ENCODE measurements at places on chromosomes 1 and 21.

GRCh38 chr1:198878566-198878965 is 239.7 kb downstream of the PTPRC start:
- DNase-seq = no peak

GRCh38 chr1:194078765-194079164 is 892.4 kb upstream of the B3GALT2 start:
- no peak for DNase-seq

DNA sequence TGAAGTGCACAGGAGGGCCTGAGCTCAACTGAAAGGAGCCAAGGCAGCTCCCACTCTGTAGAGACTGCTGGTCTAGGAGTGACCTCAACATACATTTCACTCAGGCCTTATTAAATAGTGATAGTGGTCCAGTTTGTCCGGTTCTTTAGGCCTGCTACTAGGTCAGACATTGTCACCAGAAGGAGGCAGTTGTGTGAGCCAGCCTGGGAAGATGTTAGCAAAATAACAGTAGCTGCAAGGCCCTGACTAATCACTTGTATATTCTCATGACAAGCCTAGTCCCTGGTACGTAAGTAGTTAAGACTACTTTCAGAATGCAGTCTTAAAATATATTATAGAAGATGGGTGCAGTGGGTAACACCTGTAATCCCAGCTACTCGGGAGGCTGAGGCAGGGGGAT is 264.0 kb upstream of the CAMK1G start:
- no peak for DNase-seq

DNA sequence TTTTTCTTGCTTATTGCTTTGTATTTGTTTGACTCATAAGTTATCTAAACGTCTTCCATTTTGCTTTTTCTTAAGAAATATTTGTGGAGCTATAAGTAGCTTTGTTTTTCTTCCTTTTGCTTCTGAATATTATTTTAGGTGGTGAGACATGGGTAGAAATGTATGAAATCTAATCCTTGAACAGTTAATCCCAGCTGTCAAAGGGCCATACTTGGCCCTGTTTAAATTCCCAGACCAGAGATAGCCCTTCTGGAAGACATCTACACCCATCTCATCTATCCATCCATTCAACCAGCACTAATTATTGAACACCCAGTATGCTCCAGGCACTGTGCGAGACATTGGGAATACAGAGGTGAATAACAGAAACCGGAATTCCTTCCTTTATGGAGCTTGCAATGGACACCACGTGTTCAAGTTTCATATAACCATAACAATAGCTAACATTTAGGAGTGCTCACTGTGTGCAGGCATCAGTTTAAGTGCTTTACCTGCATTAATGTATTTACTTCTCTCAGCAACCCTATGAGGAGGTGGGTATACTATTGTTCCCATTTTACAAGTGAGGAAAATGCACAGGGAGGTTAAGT is 8.7 kb downstream of the TACSTD2 start:
- no peak for DNase-seq

GRCh38 chr1:63940440-63940839 is 166.6 kb downstream of the ROR1 start:
- DNase-seq = no peak

GRCh38 chr1:3360646-3361257 is 93.7 kb upstream of the ARHGEF16 start:
- DNase-seq = no peak

DNA sequence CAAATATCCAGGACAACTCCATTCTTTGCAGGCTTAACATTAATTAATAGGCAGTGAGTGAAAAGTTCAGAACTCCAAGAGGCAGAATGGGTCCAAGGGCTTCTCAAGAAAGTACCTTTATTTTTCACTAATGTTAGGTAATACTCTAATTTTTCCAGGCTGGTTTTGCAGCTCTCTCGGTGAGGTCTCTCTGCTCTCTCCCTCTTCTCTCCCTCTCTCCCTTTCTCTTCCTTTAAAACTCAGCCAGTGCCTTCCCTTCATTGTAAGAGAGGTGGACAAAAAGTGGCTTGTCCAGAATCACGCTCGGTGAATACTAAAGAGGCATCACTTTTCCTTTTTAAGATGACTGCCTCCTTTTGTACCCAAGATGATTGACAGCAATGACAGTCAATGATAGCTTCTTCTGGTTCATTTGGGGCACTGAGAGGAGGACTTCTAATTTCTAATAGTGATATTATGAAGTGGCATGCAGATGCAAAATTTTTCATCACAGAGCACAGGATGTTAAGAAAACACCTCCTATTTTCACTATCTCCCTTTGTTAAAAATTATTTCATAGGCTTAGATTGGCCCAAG is 1.3 kb upstream of the CHI3L1 start:
- no peak for DNase-seq

DNA sequence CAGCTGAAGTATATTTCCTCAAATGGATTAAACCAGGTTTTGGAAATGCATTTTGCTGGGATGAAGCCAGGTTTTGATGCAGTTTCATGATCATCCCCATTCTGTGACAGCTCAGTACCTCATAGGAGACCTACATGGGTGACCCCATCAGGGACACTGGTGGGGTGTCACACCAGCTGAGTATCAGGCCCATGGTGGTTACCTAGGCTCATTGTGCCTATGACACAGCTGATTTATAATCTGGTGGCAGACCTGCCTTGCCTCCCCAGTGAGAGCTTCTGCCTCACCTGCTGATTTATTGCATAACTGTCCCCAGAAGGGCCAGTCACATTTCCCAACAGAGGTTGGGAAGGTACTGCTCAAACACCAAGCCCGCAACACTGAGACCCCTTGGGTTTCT is 3.8 kb downstream of the NCF2 start:
- DNase-seq = no peak

Measured in activated CD4-positive, alpha-beta T cell treated with anti-CD3 and anti-CD28 coated beads for 36 hours (primary cell).